NCI-H345 (cell line): ENCODE measurements at places on chromosomes 11 and 22.

DNA sequence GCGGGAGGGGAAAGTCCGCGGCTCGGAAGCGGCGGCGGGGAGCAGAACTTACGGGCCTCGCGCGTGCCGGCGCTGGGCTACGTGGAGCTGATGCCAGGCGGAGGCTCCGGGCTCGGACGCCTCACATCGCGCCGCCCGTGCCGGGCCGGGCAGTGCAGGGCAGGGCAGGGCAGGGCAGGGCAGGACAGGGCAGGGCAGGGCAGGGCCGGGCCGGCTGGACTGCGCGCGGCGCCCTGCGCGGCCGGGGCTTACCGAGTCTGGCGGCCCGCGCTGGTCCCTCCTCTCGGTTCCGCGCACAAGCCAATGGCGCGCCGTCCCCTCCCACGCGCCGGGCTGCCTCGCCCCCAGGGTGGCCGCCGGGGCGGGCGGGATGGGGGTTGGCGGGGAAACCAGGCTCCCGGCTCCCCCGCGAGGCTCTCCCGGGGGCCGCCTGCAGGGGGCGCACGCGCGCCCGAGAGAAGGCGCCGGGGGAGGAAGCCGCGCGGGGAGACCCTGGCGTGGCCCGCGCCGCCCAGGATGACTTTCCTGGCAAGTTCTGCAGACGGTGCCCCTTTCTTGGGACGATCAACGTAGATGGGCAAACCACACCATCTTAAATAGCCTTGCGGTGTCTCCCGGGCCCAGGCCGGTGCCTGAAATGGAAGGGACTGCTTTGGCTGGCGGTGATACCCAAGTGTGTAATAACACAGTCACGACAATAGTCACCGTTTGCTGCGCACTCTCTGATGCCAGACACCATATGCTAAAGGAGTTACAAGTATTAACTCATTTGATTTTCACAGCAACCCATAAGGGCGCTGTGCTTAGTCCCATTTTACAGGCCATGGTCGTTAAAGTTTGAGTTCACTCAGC lies at the start of gene TP53I11:
Gene TP53I11, minus strand, starts transcription at position 259 of the 852 bp plus-strand sequence. CDS start 12,548 bp downstream, outside the sequence.
- DNase-seq = peak; percentile 63

DNA sequence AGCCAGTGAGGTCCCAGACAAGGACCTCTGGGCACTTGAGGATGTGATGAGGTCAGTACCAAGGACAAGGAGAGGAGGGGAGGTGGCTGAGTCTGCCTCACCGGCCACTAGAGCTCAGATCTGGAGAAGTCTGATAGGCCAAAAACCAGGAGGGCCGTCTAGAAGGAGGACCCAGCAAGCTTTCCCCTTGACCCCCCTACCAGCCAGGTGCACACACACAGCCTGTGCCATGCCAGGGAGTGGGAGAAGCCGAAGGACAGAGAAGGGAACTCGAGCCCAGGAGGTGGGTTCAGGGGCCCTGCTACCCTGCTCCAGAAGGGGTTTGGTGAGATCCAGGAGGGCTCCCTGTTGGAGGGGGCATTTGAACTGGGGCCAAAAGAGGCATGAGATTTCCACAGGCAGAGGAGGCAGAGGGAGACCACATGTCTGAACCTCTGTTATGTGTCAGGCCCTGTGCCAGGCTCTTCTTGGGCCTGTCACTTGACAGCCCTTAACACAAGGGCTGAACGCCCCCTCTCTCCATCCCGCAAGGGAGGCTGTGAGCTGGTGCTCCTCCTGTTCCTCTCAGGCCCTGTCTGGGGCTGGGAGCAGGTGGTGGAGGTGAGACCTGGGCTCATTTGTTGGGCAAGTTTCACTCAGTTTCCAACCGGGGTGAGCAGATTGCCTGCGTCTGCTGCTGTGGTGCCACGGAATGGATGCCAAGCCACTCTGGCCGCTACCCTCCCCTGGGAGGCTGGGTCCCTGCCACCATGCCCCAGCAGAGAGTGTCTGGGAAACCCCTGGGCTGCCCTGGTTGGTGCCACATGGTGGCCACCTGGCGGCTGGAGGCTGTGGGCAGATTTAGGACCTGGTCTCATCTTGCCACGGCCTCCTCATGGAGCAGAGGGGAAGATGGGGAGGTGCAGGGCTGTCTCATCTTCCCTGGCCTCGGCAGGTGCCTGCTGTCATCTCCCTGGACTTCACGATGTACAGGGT lies 65.2 kb downstream of the MPPED1 start:
- no peak for DNase-seq

DNA sequence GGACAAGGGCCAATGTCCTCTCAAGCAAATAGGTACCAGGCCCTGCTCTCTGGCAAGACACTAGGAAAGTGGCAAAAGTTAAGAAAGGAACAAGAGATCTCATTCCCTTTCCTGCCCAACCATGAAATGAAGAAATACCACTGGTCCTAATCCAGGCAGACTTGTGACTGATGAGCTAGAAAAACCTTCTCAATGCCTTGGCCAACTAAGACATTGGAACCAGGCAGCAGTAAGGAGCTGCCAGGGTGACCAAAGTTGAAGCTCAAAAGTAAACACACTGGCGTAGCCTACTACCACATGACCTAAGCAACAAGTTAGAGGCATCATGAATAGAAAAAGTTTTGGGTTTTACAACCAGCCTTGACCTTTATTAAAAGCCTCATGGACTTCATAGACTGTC lies 45.1 kb upstream of the CHST1 start:
- no peak for DNase-seq

DNA sequence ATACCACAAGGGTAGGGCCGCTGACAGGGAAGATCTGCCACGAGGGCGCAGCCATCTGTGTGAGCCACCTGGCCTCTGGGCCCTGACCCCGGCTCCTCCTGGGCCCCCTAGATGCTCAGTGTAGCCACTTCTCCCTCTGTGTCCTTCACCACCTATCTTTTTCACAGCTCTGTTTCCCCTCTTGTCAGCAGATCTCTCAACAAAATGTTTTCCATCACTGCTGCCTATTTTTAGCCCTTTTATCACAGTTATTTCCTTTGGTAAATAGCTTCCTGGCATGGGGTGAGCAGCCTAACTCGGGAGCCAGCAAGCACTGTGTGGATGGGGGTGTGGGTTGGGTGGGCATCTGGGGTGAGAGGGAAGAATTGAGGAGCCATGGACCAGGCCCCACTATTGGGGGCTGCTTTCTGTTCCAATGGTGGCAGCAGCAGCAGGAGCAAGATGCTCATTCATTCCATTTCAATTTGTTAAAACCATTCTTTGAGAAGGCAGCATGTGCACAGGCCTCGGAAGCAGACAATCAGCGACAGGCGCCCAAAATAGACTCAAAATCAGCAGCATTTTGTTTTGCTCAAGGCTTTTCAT lies 135.2 kb upstream of the NAV2 start:
- DNase-seq = no peak

DNA sequence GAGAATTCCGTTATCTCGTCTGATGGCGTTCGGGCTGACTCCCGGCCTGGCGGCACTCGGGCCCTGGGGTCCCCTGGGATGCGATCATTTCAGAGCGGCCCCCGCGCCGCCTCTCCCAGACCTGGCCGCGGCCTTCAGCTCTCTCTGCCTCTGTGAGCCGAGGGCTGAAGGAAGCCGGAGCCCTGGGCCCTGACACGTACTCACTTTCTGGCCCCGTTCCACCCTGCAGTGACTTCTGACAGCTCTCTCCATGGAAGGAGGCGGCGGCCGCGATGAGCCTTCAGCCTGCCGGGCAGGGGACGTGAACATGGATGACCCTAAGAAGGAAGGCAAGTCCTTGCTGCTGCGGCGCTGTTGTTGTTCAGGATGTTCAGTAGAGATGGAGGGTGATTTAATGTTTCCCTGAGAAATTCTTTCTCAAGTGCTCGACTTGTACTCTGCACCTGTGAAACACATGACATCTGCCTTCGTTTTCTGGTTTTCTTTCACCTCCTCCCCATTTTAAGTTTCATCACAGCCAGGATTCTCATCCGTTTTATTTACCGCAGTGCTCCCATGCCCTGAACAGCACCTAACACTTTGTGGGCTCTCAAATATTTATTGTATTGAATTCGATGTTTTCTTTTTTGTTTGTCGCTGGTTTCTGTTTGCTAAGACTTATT lies 612 bp downstream of the GTSE1 start:
- peak; percentile 29 for DNase-seq

GRCh38 chr11:121463689-121464335 lies 11.0 kb upstream of the SORL1-AS1 start:
- no peak for DNase-seq

DNA sequence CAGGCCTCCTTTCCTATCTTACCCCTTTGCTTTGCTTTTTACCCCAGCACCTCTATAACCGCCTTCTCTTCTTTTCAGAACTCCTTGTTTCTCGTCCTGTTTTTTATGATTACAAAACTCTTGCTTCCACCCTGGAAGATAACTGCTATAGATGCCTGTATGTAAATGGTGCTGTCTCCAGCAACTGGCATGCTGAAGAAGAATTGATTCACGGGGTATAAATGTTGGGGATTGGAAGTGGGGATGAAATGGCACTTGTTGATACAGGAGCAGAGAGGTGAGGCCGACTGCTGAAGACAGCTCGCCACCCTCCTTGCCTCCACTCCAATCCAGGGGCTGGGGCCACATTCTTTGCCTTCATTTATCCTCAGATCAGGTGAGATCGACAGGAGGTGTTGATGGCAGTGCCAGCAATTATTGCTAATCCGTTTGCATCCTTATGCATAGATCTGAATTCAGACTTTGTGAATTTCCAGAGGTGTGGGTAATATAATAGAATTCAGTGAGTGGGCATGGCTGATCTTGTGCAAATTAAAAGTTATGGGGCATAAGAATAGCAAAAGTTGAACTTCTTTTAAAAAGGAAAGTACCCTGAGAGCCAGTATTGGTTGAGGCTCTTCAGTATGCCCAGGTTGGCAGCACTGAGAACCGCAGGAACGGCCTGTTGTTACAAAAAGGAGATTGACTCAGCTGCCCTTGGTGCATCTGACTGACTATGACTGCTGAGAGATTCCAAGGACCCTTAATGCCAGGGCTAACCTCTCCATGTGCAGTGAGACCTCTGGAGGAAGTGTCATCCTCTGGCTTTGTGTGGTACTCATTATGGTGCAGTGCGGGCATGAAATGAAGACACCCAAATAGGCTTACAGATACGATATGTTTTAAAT lies 5.3 kb downstream of the NEAT1 start:
- DNase-seq = no peak

DNA sequence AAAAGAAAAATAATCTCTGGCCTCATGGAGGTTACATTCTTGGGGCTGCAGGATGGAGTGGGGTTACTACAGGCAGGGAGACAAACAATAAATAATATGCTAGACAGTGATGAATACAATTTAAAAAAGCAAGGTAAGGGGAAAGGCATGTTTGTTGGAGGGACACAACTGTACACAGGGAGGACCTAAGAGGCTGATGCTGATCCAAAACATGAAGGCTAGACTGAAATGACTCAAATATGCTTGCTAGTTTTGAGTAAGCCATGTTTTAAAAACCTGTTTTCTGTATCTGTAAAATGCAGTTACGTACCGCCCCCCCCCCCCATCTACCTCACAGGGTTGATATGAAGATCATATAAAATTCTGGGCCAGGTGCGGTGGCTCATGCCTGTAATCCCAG lies 44.0 kb downstream of the EIF4ENIF1 start:
- no peak for DNase-seq

GRCh38 chr11:27477243-27477642 lies 4.7 kb upstream of the LGR4 start:
- no peak for DNase-seq
